ENCODE measurements at places on chromosomes 4 and X. TPM values are rescaled to one million over a fixed set of nuclear protein-coding genes. Genes with fewer than 3 reads are reported as not detected.

FAM184B gene
- total RNA-seq, result under 0.01 TPM

CORIN gene
- not detected for total RNA-seq

FBXL5 gene
- 88.7 TPM for total RNA-seq

- no peak for DNase-seq
Observed at GRCh38 chr4:156330436-156331031, 376.9 kb upstream of the CTSO start.

GRCh38 chr4:74041418-74041817 is 2.9 kb upstream of the CXCL3 start:
- no peak for DNase-seq
